ENCODE measurements at places on chromosomes 2 and 18.
A peak's percentile ranks its signal among the peaks of the same experiment; 100 is the strongest.

DNA sequence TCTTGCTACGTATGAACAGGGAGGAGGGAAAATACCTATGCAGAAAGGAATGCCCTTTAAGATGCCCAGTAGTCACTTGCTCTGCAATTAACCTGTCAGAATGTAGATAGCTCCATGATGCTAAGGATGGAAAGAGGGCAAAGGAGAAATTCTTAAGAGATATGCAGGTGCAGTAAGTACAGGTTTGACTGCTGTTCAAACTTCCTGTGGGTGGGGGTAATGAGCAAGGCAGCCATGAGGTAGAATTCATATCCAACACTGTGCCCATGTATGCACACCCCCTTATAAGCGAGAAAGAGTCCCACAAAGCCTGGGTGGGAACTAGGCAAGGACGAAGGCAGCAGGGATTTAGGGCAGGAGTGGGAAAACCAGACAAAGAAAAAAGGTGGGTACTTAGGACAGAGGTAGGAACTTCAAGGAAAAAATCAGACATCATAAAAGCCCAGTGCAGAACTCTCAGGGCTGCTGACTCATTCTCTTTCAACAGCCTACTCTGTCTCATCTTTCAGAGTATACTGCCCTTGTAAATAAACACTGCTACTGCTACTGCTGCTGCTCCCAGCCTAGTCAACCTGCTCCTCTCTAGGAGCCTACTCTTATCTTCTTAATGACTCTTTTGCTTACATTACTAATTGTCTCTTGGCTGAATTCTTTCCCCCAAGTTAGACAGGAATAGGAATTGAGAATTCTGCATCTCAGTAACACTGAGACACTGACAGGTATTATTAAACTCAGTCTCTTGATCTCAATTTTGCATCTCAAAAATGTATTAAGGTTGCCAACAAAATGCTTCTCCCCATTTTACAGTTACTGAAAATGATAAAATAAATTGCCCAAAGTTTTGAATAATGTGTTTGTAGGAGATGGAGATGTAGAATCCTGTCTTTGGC is 189.0 kb downstream of the PTH2R start:
- DNase-seq: no peak

DNA sequence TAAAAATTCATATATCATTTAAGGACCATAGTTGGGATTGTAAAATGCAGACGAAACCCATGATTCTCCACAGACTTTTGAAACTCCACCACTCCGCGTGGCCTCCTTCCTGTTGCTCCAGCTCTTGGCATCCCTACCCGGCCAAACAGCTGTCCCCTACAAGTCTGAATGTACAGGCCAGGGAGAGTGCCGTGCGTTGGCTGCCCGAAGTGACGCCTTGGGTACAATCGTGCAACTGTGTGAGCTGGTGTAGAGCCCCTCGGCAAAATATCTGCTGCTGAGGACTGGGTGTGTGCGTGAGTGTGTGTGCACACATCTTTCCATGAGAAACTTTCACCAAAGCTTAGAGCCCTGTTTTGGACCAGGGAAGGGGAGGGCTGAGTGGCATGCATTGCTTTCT is 43.8 kb upstream of the ZNF516 start:
- no peak for DNase-seq

DNA sequence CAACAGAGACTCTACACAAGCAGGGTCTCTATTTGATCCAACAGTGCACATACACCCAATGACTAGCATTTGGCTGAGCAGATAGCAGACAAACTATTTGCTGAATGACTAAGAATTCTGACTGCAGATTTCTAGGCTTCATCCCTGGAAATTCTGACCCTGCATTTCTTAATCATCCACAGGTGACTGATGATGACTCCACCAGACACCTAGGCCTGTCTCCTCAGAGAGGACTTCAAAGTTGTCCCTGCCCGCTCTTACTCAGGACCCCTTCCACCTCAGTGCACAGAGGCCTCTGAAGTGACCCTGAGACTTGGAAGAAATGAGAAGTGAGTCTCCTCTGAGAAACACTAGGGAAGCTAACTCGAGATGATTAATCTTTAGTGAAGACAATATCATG is 51.3 kb downstream of the SEPTIN10 start:
- DNase-seq: peak; percentile 43

GRCh38 chr2:77458216-77458615 is 64.0 kb downstream of the LRRTM4 start:
- no peak for DNase-seq

All from cardiac fibroblast (primary cell).